ENCODE measurements at places on chromosomes 3 and 15.

- DNase-seq = no peak
Measured at GRCh38 chr3:71640331-71640983, 56.9 kb upstream of the FOXP1 start.

DNA sequence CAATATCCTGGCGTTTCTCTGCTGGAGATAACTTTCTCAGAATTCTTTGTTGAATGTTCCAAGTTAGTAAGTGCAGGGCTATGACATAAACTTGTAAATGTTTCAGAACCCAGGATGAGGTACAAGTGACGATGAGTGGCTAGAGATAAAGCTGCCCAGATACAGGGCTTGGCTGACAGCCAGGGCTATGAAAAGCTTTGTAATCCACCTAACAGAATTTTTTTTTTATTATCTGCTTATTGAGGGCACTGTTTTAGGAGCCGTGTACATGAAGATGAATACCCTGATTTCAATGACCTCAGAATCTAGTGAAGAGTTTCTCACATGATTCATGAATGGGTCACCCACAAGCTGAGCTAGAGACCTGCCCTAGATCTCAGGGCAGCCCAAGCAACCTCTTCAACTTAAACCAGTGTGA, 431.4 kb downstream of the DIPK2A start:
- no peak for DNase-seq

GRCh38 chr15:91289324-91289723, 189.3 kb downstream of the SV2B start:
- no peak for DNase-seq

DNA sequence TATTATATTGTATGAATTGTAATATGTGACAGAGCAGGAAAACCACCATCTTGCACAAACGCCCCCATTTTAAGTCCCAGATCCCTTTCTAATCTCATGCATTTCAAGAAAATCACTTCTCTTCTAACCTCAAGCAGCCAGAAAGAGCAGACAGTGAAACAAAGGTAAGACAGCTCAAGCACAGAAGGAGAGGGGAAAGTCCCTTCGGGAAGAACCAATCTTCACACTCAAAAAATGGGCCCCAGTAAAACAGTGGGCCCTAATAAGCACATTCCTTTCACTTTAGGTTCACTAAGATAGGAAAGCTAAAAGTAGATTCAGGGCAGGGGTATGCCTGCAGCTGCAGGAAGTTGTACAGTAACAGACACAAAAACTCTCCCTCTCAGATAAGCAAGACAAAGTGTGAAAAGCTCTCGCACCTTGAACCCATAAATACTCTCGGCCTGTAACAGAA, 1268.7 kb downstream of the SI start:
- no peak for DNase-seq

- no peak for DNase-seq
Measured at GRCh38 chr15:70254311-70254869, 156.7 kb upstream of the TLE3 start.

DNA sequence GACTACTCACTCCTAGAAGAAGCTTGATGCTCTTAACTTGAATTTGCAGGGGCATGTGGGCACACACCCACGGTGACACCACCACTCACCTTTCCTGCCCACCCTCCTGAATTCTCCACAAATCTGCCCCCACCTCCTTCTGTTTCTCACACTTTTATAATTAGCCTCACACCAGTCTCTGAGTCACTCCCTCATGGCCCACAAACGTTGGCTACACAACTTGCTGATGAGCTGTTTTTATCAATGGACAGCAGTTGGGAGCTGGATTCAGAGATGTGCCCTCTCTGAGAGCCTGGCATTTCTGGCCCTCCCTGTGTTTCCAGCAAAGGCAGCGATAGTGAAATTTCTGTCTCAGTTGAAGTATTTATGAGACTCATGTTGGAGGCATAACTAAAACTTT, 1.3 kb downstream of the COLQ start:
- no peak for DNase-seq

DNA sequence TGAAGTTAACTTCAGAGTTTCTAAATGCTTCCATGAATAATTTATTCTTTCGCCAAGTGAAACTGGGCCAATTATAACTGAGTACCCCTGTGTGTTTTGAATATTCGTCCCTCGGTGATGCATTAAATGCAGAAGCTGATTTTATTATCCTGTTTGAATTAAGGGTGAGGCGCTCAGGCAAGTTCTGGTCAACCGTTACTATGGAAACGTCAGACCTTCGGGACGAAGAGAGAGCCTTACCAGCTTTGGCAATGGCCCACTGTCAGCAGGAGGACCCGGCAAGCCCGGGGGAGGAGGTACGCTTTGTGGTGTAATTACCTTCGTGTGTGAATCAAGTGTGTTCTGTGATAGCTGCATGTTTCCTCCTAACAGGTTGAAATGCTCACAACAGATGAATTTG, 239.8 kb downstream of the ITPR1 start:
- DNase-seq = no peak

DNA sequence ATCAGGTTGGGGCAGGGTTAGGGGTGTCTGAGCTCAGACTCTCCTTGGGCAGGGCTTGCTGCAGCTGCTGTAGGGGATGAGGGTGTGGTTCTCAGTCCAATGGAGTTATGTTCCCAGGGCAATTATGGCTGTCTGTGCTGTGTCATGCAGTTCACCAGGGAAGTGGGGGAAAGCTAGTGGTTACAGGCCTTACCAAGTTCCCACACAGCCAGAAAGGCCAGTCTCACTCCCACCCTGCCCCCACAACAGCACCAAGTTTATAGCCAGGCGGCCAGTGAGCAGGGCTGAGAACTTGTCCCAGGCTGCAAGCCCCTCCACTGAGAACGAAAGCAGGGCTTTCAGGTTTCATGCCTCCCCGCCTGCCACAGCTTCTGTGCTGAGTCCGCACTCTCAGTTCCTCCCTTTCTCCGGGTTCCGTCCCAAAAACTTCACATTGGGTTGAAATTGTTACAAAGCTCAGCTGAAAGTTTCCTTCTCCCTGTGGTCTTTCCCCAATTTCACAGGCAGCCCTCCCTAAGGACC, 19.6 kb upstream of the CPOX start:
- no peak for DNase-seq

GRCh38 chr3:184554461-184554860, 7.1 kb upstream of the EPHB3 start:
- no peak for DNase-seq

DNA sequence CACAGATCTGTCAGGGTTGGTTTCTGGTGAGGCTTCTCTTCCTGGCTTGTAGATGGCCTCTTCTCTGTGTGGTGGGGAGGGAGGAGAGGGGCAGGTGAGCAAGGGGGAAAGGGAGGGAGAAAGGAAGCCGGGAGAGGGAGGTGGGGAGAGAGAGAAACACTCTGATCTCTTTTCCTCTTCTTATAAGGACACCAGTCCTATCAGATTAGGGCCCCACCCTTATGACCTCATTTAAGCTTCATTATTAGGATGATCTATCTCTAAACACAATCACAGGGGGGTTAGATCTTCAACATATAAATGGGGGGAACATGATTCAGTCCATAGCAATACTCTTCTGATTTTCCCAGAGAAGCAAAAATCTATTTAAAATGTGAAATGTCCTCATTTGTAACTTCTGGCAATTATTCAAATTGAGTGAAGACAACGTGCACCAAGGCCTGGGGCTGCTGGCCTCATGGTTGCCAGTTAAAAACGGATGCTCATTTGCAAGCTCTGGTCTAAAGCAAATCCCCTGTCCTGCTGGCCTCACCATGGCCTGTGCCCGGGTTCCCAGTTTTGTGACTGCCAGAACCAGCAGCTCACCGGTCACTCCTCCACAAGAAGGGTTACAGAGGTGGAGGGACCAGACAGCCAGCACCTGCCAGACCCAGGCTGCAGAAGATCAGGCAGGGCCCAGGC, 8.3 kb downstream of the POMGNT2 start:
- DNase-seq = no peak

GRCh38 chr3:89179355-89180001, 72.1 kb downstream of the EPHA3 start:
- no peak for DNase-seq

GRCh38 chr15:20353966-20354883, 187.4 kb downstream of the GOLGA6L6 start:
- DNase-seq = no peak

- DNase-seq = no peak
Measured at GRCh38 chr3:52078781-52079560, 22.6 kb upstream of the DUSP7 start.

GRCh38 chr3:25692341-25692740, 27.6 kb upstream of the TOP2B start:
- DNase-seq = no peak

DNA sequence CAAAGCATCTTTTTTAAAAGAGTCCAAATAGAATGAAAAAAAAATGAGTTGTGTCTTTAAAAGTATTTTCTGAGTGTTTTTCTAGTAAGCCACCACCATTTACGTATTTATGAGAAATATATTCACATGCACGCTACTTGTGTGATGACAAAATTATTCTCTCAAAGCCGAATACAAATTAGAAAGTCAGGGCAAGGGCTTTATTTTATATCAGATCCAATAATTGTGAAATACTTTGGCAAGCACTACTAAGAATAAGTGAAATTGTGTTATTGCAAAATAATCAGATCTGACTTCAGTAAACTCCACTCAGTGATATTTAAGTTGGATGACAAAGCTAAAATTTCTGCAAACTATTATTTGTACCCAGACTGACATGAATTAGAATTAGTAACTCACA, 589.3 kb upstream of the KCNMB2 start:
- no peak for DNase-seq

DNA sequence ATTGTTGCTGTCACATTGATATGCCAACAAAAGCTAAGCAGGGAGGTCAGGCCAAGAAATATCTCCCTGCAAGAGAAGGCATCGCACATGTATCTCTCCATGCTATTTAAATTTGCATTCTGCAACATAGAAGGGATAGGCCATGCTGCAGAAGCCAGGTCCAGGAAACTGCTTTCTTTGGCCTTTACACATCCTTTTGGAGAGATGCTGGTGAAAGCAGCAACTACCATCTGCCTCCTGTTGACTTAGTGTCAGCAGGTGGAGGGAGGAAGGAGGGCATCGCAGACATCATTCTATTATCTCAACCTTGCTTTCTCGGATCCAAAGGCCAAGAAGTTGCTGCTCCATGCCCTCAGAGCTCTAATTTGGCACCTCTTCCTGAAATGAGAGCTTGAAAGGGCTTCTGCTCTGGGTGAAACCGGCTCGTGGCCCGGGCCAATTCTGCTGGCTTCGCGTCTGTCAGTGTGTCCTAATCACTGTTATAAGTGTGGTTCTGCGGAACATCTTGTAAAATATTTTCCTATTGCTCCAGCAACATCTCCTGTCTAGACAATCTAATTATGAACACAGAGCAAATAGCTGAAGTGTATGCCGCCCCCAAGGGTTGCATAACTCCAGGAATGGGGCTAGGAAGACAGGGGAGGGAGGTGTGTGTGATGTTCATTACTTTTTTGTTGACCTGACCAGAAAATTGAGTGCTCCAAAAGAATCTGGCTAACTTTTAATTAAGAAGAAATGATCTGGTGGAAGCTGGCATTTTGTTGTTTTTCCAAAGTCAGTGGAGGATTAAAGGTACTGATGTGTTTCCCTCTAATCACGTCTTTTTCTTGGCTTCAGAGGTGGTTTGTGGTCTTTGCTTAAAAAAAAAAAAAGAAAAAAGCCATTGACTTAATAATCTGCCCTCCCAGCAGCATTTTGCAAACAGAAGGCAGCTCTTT, 89.1 kb downstream of the TPRG1 start:
- DNase-seq = no peak

GRCh38 chr15:66899555-66900350, 165.6 kb upstream of the SMAD3 start:
- no peak for DNase-seq

- DNase-seq = no peak
Measured at GRCh38 chr3:10496121-10496863, 9.1 kb downstream of the ATP2B2 start.

- DNase-seq = no peak
Measured at GRCh38 chr15:55819397-55820034, 76.6 kb upstream of the PRTG start.

DNA sequence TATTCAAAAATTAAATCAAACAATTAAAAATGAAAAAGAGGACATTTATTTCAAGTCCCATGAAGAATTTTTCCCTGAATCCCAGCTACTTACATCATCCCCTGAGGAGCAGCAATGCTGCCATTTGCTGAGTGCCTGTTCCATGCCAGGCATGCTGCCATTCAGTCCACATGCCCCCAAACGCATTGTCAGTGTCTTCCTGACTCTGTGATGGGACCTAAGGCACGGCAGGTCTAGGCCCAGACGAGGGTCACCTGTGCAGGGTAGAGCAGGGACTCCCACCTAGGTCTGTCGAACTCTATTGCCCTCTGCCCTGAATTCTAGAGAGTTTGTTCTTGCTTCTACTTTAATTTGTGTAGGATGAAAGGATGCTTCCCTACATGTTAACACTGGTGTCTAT, 7.0 kb downstream of the PSTPIP1 start:
- DNase-seq = no peak

DNA sequence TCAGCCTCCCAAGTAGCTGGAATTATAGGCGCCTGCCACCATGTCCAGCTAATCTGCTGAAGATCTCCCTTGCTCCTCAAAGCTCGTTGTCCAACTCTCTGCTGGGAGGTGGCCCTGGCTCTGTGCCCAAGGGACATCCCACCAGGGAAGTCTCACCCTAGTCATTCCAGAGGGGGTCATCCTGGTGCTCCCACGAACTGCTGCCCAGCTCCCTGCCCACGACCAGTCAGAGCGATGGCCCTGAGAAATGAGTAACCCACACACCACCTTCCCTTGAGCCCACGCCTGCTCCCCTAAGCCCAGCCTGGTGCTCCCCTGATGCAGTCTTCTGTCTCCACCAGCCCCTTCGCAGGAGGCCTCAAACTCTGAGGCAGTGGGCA, 5.2 kb downstream of the KLHL25 start:
- no peak for DNase-seq

DNA sequence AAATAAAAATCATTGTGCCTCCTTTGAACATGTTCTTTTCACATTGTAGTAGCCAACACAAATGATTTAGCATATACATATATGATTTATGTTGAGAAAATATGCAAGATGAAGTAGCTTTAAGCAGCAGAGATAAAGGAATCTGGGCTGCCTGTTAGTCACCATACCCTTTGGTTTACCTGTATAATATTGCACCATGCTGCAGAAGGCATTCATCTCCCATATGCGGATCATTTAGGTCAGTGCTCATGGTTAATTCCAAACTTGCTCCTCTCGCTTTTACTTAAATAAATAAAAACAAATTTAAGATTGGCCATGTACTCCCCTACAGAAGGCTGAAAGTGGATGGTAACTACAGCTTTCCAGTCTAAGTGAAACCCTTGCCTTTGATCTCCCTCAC, 86.7 kb upstream of the TBL1XR1 start:
- no peak for DNase-seq

- no peak for DNase-seq
Measured at GRCh38 chr3:52781741-52782140, 4.3 kb downstream of the ITIH1 start.

DNA sequence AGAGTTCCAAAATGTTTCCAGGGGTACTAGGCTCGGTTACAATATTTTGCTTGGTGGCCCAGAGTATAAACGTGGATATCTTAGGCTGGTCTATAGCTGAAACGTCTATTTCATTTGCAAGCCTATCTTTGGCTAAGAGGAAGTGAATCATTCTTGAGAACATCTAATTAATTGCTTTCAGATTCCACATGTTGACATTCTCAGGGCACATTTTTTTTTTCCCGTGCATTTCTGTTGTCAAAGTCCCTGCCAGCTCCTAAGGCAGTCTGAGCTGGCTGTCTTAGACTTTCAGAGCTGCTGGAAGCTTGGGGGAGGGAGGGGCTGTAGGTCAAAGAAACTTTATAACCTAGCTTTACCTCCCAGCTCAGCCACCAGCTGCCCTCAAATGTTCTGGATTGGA, 23.2 kb upstream of the LAMP3 start:
- DNase-seq = no peak

GRCh38 chr15:31197497-31198414, 96.2 kb upstream of the TRPM1 start:
- no peak for DNase-seq
